NCI-H524 (cell line): ENCODE measurements at places on chromosomes 1 and 21.

GRCh38 chr1:202189001-202189790 lies 4.4 kb upstream of the LGR6 start:
- DNase-seq = peak; percentile 54

GRCh38 chr1:224057461-224058199 lies 56.3 kb upstream of the FBXO28 start:
- no peak for DNase-seq

DNA sequence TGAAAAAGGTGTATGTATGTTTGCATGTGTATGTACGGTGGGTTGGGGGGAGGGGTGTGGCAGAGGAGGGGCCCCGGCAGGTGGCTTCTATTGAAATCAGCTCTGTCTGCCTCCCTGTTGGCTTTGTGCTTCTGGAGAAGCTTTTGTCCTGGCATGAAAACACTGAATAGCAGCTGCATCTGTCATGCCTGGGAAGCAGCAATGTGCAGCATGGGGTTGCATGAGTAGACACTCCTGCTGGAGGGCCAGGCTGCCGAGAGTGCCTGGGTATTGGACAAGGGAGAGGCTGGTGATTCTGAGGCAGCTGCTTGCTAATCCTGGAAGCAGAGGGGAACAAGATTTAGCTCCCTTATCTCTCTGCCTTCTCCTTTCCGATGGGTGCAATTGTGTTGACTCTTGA lies 20.5 kb downstream of the MAPKAPK2 start:
- DNase-seq = peak; percentile 95

DNA sequence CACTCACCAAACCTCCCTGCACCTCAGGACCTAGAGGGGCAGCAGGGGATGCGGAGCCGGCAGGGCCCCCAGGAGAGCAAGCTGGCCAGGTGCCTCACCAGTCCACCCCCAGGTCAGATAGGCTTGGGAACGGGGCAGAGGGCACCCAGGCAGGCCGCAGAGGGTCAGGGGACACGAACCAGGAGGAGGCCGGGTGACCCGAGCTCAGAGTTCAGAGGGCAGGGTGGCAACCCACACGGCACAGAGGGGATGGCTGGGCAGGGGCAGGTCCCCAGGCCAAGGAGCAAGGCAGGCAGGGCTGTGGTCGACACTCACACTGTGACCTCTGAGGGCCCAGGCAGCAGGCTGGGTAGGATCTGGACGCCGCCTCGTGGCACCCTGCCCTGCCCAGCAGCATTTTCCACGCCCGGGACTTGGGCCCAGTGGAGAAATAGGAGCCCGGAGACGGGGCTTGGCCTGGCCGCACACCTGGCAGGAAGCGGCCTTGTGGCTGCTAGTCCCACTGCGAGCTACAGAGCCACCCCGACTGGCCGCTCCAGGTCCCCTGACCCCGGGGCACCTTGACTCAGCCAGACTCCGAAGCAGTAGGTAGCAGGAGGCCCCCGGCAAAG lies 5.3 kb downstream of the DVL1 start:
- no peak for DNase-seq

DNA sequence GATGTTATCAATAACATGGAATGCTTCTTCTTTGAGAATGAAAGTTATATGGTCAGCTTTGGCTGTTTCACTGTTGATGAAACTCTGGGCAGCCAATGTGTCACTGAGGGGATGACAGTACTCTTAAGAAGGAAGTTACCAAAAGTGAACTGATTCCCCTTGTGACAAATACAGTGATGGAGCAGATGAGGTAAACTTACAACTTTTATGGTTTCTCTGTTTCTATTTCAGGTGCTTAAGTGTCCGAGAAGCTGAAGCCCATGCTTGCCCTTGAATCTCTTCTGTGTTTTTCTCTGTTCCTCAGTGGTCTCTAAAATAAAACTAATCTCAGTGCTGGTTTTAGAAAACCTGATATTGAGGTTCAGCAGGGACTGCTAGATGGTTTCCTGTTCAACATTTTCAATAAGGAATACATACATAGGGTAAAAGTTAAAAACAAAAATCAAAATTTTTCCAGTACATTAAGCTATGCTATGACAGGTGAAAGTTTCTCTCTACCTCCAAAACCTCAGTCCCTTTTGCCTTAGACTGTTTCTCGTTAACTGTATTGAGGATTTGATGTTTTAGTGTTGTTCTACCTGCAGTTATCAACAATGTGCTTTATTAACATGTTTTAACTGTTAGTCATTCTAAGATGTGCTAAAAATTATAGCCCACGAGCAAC lies 454.4 kb upstream of the ADGRL4 start:
- no peak for DNase-seq

DNA sequence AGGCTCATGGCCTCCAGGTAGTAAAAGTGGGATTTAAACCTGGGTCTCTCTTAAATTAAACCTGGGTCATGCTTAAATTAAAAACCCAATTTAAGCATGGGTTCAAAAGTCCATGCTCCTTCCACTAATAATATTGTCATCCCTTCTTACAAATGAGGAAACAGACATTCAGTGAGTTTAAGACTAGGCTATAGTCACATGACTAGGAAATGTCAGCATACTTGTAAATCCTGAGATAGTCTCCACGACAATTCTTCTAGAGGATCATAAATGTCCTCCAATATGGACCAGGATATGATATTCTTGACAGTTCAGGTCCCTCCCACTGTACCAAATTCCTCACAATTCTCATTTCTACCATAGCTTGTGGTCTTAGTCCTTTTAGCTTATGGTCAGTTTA lies 10.5 kb upstream of the IGFN1 start:
- DNase-seq = no peak

DNA sequence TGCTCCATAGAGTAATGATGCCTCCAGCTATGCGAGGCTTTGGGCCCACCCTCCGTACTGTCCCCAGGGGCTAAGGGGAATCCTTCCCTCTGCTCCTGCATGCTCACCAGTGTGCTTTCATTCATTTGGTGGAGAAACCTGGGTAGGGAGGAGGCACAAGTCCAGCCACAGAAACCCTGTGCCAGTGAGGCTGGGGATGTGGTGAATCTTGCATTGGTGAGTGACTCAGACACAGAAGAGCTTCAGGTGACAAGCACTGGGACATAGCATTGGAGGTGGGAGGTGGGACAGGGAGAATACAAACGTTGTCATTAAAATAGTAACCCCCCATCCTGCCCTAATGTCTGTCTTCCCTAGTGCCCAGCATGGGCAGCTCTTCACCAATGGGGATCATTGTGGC lies 5.2 kb downstream of the FCGR2A start:
- no peak for DNase-seq

- no peak for DNase-seq
These were observed 721.3 kb upstream of the NCAM2 start for GRCh38 chr21:20276954-20277353.

DNA sequence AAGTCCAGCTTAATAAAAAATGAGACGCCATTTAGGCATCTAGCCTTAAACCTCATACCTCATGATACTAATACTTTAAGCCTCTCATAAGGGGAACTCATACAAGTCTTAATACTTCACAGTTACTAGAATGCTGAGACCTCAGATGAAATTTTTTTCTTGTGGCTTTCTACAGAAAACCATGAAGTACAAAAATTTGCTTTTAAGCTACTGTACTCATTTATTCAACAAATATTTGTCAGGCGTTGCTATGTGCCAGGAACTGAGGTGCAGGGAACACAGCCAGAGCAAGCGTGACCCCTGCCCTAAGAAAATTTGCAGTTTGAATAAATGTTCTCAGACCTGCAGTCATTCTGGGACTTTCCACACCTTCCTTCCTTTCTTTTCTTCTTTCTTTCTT lies 150.6 kb downstream of the MRPL39 start:
- DNase-seq = no peak
